BJ (cell line): ENCODE measurements at places on chromosomes 13 and 19. TPM values are rescaled to one million over a fixed set of nuclear protein-coding genes. Genes with fewer than 3 reads are reported as not detected.

The BSG gene
- 579 and 1,176 TPM in 2 replicates for polyA plus RNA-seq

DNA sequence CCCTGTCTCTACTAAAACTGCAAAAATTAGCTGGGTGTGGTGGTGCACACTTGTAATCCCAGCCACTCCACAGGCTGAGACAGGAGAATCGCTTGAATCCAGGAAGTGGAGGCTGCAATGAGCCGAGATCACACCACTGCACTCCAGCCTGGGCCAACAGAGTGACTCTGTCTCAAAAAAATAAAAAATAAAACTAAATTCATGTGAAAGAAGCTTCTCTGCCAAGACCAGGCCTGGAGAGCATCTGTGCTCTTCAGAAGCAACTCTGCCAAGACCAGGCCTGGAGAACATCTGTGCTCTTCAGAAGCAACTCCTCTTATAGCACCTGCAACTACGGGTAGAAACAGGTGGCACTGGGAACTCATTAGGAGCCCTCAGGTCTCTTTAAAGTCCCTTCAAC is 37.7 kb downstream of the CRYL1 start:
- no peak for DNase-seq

GRCh38 chr13:52160506-52160905 is 1.1 kb upstream of the NEK3 start:
- no peak for DNase-seq

DNA sequence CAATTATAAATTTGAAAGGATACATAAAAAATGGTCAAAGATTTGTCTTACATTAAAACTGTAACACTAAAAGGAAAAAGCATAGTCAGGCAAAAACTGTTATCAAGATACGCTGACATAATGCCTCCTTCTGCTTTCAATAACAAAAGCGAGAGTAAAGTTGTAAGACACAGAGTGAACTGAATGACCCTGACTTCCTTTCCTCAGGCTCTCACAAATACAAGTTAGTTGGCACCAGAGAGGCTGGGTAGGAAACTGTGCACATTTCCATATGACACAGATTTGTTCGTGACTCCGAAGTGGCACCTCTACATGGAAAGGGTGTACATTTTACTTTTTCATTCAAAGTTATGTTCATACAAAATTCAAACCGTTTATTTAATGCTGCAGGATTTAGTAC is 15.4 kb downstream of the FGF14 start:
- no peak for DNase-seq

GRCh38 chr19:53903055-53903680 is 5.9 kb upstream of the CACNG7 start:
- DNase-seq: no peak

- no peak for DNase-seq
Measured at GRCh38 chr13:19967621-19968020, 9.1 kb downstream of the ZMYM2 start.

DNA sequence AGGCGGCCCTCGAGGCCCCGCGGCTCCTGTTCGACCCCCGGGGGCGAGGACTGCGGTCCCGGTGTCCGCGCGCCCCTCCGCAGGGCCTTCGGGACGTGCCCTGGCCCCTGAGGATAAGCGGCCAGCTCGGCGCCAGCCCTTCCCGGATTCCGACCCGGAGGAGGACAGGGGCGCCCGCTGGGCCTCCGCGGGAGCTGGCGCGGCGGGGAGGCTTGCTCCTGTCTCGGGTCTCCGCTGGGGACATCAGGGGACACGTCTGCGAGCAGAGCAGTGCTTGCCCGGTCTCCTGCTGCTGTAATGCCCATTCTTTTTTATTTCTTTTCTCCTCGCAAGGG is 829 bp downstream of the B3GLCT start:
- no peak for DNase-seq

- DNase-seq: no peak
Measured at GRCh38 chr13:74444864-74445479, 310.8 kb upstream of the KLF12 start.

DNA sequence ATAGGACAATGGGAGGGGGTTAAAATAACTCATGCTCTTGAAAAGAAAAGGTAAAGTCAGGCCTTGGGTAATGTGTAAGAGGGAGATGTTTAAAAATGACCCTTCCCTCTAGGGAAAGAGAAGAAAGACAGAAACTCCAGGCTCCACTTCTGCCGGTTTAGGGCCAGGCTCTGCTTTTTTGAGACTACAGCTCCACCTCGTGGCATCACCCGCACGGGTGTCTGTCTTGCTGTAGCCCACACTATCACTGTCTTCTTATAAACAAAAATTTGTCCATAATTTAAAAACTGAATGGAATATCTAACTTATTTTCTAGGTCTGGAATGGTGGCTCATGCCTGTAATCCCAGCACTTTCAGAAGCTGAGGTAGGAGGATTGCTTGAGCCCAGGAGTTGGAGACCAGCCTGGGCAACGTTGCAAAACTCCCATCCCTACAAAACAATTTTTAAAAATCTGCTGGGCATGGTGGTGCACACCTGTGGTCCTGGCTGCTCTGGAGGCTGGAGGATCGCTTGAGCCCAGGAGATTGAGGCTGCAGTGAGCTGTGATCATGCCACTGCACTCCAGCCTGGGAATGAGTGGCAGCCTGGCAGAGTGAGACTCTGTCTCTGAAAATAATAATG is 65.1 kb upstream of the GTF3A start:
- no peak for DNase-seq

DNA sequence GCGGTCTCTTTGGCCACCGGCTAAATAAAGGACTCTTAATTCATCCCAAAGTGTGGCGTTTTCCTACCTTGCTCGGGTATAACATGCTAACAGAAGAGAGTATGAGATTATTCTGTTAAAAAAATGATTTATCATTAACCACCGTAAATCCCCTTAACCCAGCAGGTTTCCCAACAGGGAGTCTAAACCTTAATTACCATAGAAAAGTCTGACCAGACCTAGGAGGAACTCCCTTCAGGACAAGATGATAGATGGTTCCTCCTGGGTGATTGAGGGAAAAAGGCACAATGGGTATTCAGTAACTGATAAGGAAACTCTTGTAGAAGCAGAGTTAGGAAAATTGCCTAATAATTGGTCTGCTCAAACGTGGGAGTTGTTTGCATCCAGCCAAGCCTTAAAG is 193.7 kb downstream of the ZNF737 start:
- DNase-seq: no peak

DNA sequence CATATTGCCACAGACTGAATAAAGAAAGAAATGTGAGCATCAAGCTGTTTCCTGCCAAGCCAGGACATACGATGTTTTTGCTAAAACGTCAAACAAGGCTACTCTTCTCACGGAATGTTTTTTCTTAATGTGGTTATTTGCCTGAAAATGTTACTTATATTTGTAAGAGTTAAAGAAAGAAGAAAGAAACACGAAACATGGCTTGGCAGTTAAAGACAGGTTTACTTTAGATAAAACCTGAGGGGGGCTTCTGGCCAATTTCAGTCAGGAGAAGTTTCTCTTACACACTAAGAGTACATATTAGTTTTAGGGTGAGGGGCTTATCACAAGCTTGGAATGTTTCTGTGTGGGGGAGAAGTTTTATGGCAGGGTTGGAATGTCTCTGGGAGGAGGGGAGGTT is 4.4 kb upstream of the OR10H4 start:
- no peak for DNase-seq

The ADGRE3 gene
- not detected in 2 replicates for polyA plus RNA-seq

DNA sequence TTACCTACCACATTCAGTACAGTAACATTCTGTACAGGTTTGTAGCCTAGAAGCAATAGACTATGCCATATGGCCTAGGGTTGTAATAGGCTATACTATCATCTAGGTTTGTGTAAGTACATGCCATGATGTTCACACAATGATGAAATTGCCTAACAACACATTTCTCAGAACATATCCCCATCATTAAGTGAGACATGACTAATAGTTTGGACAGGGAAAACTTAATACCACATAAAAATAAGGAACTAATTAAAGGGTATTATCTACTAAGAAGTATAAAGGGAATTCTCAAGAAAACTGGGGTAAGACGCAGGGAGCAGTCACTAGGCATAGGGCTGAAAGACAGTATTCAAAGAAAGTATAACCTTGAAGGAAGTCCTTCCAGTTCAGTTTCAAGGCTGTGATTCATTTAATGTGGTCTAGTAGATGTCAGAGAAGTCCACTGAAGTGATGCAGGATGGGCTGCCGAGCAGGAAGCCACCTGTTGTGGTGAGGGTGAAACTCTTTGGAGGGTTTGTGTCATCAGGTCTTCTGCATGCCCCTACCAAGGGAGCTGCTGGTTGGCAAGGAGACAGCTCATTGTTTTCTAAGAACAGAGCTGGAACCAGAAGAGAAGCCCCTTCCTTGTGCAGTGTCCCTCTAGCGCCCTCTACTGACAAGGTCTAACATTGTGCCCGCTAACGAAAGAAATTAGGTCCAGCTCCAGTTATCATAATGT is 122.9 kb downstream of the OLFM4 start:
- no peak for DNase-seq

DNA sequence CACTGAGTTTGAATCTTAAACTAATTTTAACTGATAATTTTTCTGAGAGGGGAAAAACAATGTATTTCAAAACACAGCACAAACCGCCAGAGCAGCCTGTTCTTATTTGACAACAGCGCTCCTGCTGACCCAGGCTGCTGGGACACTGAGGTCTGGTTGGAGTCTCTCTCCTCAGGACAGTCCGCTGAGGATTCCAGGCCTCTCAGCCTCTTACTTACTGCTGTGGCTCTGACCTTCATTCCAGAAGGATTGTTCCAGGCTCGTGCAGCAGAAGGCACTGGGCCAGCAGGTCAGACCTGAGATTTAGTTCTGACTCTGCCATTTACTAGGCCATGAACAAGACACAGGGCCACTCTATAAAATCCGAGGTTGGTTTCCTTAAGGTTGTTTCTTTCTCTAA is 393.6 kb downstream of the TDRD3 start:
- no peak for DNase-seq

DNA sequence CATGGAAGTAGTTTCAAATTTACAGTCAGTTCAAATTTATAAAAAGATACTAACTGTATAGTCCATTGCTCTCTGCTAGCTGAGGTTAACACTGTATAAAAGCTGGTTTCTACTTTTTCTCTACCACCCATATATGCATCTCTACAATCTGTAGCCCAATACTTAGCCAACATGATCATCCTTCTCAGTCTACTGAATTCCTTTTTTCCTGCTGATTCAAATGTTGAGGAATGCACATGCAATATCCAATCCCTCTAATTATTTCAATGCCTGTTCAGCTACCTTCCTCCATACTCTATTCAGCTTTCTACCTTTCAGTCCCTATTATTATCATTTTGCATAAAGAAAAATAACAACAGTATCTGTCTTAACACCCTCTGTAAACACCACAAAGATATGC is 15.6 kb downstream of the KPNA3 start:
- no peak for DNase-seq

GRCh38 chr13:41054212-41054877 is 7.0 kb upstream of the WBP4 start:
- peak; percentile 55 for DNase-seq

DNA sequence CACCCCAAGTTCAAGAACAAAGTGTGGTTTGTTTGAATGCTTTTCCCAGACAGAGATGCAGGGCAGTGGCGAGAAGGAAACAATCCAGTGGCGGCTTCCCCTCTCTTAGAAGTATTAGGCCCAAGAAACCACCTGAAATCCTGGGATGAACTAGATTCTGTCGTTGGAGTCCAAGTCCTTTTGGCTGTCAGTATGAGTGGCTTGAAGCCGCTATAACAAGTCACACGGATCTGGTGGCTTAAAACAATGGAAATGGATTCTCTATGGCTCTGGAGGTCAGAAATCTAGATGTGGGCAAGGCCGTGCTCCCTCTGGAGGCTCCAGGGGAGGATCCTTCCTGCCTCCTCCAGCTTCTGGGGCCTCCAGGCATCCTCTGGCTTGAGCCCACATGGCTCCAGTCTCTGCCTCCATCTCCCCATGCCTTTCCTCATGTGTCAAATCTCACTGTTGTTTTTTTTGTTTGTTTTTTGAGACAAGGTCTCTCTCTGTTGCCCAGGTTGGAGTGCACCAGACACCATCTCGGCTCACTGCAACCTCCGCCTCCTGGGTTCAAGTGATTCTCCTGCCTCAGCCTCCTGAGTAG is 97.7 kb downstream of the GNG7 start:
- no peak for DNase-seq
